ENCODE measurements at places on chromosomes 2 and 18.
A peak's percentile ranks its signal among the peaks of the same experiment; 100 is the strongest.

GRCh38 chr2:47535073-47535472, 132.1 kb downstream of the MSH2 start:
- DNase-seq: no peak

DNA sequence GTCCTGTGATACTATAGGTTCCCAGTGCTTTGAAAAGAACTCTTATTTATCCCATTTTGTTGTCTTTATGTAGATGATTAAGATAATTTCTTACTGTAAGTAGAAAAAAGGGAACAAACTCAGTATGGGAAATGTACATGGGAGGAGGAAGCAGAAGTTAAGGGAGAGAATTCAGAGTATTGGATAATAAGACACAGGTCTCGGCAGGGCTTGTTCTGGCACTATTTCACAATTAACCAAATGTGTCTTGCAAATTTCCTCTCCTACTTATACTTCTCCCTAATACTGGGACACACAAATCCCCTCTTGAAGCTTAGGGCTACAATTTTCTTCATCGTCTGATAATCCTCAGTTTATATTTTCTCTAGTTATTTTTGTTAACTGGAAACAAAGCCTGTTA, 744.0 kb downstream of the ADCYAP1 start:
- DNase-seq: no peak

GRCh38 chr2:80061881-80062280, 242.7 kb downstream of the LRRTM1 start:
- DNase-seq: no peak

- no peak for DNase-seq
Measured at GRCh38 chr2:31366733-31367132, 47.8 kb downstream of the XDH start.

GRCh38 chr2:85133751-85134254, 611 bp downstream of the TCF7L1 start:
- peak; percentile 56 for DNase-seq

GRCh38 chr18:43893001-43893637, 615.8 kb upstream of the SYT4 start:
- no peak for DNase-seq

- DNase-seq: peak; percentile 66
Measured at GRCh38 chr18:62788876-62789275, 73.5 kb downstream of the PHLPP1 start.

- no peak for DNase-seq
Measured at GRCh38 chr18:55149994-55150393, 190.7 kb upstream of the CCDC68 start.

GRCh38 chr18:44870631-44871502, 190.2 kb downstream of the SETBP1 start:
- no peak for DNase-seq

GRCh38 chr2:199946836-199947235, 8.5 kb downstream of the TYW5 start:
- no peak for DNase-seq

DNA sequence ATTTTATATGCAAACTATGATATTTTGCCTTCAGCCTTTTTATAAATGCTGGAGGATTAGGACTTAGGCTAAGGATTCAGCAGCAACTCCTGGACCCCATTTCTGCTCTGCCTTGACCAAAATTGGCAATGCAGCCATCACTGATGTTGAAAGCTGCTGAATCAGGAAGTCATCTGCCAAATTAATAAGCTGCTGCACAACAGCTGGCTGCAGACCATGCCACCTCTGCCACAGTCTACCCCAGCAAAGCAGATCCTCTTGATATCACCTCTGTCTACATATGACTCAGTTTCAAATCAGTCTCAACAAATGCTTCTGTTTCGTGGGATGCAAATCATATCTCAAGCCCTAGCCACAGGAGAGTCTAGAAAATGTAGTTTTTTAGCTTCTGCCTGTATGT, 7.1 kb upstream of the SOS1 start:
- no peak for DNase-seq

DNA sequence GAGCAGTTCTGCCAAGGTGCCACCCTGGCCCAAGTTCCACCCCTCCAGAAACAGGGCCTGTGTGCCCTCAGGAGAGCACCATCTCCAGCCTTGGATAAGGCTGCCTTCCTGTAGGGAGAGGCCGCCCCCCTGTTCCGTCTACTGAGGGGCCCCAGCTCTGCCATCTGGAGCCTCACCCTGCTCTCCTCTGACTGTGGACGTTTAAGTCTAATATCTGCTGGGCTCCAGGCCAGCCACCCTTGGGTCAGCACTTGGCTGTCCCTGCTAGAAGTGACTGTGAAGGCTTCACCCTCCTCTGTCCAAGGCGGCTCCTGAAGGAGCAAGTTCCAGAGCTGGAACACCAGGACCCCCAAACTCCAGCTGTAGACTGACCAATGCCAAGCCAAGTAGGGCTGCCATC, 26.3 kb downstream of the RHOB start:
- no peak for DNase-seq

DNA sequence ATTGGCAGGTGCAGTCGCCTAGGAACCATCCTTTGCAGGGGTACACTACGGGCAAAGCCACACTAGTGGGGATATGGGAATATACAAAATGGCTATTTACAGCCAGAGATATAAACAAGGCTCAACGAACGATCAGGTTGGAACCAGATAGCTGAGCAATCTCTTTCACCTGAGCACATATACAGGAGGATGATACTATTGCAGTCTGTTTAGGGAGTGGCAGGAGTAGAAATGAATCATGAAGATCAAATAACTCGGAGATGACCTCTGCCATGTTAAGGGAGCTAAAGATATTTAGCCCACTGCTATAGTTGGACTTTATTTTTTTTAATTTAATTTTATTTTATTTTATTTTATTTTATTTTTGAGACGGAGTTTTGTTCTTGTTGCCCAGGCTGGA, 33.8 kb downstream of the TEX44 start:
- DNase-seq: no peak

GRCh38 chr2:36449213-36449612, 93.6 kb downstream of the CRIM1 start:
- no peak for DNase-seq
